Left colon (tissue), 2 donors: ENCODE measurements at places on chromosomes 2 and 18. TPM values are rescaled to one million over a fixed set of nuclear protein-coding genes. Genes with fewer than 3 reads are reported as not detected.

GRCh38 chr2:170579511-170579910 lies 135.6 kb upstream of the SP5 start:
- DNase-seq, result no peak

DNA sequence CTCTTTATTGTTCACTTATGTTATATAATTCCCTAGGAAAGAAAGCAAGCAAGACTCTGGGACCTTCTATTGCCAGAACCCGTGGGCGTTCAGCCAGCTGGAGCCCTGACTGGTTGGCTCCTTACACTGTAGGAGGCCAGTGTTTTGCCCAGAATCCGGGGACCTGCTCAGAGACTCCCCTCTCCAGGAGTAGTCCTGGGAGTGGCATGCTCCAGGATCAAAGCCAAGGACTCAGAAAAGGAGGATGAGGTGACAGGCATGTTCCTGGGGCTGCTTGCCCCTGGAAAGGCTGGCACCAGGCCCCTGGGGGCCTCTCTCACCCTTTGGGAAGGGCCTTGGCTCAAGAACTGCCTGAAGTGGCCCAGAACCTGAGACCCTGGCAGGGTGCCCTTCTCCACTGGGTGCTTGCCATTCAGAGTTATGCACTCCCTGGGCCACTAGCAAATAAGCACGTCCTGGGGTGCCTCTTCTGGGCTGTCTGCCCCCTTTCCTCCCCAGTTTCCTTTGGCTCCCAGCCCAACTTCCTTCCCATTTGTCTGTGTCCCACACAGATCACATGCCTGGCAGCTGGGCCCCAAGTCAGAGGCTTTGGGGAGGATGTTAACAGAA lies 19.6 kb upstream of the KIF3C start:
- DNase-seq, result peak; percentile 52

DNA sequence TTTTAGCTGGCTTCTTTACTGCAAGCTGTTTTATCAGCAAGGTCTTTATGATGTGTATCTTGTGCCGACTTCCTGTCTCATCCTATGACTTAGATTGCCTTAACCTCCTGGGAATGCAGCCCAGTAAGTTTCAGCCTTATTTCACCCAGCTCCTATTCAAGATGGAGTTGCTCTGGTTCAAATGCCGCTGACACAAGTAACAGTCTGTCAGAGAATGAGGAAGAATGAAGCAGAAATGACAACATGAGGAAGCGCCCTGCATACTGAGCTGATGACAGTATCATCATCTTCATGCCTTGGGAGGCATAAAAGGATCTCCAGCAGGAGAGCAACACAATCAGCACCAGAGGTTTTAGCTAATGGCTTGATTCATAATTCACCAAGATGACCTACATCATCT lies 309.4 kb downstream of the NBAS start:
- DNase-seq, result no peak

DNA sequence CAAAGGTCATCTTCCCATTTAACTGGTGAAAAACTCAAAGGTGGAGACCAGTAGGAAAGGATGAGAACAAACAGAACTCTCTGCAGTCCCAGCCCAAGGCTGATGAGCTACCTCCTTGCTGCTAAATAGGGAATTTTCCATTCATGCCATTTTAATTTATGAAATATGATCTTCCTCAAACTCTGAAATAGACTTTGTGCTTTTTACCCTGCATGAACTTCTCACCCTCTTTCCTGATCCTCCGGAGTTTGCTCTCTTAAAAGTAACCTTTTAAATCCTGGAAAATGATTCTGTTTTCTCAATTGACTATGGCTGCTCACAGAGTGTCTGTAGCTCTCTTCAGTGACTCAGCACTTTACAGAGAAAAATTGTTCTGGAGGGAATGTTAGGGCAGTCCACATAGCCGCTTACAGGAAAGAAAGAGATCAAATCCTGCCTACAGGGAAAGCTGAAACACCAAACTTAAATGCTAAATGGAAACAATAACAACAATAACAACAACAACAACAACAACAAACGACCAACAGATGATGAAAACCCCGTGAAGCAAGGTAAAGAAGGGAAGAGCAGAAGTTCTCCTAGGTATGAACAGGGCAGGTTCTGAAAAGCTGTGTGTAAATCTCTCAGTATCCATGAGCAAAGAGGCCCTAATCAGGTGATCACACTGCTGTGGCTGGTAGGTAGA lies 79.8 kb upstream of the SESTD1 start:
- no peak for DNase-seq

DNA sequence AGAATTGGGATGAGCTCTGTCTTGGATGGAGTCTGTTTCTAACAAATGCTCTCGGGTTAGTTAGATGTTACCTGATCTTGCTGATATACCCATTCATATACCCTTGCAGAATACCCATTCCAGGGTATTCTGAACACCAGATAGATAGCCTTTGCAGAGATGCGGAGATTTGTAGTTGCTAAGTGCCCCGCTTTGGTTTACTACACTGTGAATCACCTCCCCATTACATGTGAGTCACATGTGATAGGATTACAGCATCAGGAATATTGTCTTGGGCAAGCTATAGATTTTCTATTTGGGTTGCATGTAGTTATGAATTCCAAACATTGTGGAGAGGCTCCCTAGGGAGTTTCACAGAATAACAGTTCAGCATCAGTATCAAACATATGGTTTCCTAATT lies 3.8 kb downstream of the VSNL1 start:
- DNase-seq, result no peak

DNA sequence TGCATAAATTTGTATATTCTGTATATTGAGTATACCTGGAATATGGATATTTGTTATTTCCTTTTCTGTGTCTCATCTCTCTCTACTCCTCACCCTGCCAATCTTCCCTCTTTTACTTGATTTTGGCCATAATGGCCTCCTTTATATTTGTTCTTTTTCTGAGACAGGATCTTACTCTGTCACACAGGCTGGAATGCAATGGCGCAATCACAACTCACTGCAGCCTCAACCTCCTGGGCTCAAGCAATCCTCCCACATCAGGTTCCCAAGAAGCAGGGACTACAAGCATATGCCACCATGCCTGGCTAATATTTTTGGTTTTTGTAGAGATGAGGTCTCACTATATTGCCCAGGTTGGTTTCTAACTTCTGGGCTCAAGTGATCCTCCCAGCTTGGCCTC lies 30.5 kb downstream of the PREPL start:
- DNase-seq, result no peak

GRCh38 chr2:147980940-147981528 lies 39.5 kb downstream of the ORC4 start:
- DNase-seq, result no peak

GRCh38 chr2:183530333-183530901 lies 406.2 kb downstream of the NUP35 start:
- no peak for DNase-seq

DNA sequence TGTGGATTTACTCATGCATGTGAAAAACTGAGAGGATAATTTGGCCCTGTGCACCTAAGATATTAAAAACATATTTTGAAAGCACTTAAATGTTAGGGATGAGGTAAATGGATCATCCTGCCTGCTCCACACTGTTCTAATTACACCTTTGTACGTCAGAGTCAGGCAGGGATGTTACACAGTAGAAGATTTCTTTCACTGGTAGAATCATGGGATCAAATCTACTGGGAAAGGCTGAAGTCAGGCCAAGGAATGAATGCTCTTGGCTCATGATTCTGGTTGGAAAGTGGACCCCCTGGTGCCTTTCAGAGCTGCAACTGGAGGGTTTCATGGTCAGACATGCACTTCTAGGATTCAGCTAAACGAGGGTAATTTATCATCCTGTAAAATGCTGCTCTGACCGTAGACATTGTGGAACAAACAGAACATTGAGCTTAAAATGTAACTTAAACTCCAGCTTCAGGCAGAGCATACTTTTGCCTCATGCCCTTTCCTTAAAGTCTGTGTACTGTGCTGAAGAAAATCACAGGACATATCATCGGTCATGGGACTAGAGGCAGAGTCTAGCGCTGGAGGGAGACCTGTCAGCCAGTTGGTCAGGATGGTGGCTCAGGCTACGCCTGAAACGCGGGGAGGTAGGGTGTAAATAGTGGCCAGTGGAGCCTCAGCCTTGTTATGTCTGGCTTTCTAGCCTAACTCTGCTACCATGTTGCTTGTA lies 4.9 kb downstream of the KCNE4 start:
- DNase-seq, result no peak

- DNase-seq, result no peak
Measured at GRCh38 chr2:140744379-140744778, 1386.4 kb downstream of the LRP1B start.

DNA sequence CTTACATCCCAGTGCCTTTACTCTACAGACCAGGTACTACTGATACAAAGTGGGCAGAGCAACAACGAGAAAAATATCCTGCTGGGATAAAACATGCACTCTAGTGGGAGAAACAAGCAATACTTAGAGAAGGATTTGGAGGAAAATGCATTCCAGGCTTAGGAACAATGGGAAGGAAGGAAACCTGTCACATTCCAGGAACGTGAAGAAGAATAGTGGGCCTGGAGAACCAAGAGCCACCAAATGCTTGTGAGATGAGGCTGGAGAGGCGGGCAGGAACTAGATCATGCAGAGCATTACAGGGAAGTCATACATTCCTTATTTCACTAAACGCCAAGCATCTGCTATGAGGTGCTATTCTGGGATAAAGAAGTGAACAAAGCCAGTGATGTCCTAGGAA lies 342.3 kb downstream of the DCC start:
- DNase-seq, result no peak

The CYP26B1 gene
- 1.6 TPM for total RNA-seq

The TXNDC2 gene
- total RNA-seq, result not detected
